Sciatic nerve (tissue), 2 donors: ENCODE measurements at places on chromosomes 2 and 18.

- DNase-seq: no peak
Observed at GRCh38 chr2:191115804-191116203, 35.0 kb downstream of the STAT4 start.

- no peak for DNase-seq
Observed at GRCh38 chr2:238774980-238775509, 72.8 kb upstream of the TWIST2 start.

DNA sequence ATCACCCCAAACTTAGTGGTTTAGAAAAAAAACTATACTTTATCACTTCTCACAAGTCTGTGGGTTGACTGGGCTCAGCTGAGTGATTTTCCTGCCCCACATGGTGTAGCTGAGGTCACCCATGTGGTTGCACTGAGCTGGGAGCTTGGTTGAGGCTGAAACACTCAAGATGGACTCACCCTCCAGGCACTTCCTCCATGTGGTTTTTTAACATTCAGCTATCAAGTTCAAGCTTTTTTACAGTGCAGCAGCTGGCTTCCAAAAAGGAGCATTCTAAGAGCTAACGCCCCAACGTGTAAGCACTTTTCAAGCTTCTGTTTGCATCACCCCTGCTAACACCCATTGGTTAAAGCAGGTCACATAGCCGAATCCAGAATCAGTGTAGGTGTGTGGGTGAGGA lies 105.9 kb upstream of the CREB1 start:
- DNase-seq: no peak

DNA sequence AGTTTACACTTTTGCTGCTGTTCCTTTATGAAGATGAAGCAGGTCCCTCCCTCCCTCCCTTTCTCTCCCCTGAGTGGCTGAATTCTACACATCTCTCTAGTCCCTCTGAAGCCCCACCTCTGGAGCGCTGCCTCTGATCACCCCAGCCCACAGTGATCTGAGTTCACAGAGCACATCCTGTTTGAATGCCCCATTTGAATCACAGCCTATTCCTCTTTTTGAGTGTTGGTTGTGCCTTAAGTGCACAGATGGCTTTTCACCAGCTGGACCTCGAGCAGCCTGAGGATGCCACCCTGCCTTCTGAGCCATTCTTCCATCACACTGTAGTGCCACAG lies 87.1 kb downstream of the ITGB1BP1 start:
- DNase-seq: no peak

GRCh38 chr2:96960153-96960961 lies 26.0 kb downstream of the FAM178B start:
- peak; percentile 97 for DNase-seq

DNA sequence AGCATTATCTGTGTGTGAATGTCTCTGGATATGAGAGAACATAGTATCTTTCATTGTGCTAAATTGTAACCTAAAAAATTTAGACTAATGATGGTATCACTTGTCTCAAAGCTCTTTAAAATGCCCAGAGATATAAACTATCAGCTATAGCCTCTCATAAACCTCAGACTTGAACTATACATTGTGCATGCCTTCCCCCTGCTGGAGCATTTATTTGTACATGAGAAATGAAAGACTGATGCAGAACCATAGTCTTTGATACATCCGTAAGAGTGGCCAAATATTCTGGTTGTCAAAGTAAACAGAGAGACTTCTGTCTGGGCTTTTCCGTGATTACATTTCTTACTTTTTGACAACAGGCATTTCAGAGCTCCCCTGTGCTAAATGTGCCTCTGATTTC lies 71.9 kb upstream of the CCDC68 start:
- no peak for DNase-seq

- DNase-seq: no peak
Observed at GRCh38 chr2:170503971-170504809, 210.9 kb upstream of the SP5 start.

- DNase-seq: no peak
Observed at GRCh38 chr2:126038861-126039260, 617.1 kb upstream of the GYPC start.

- no peak for DNase-seq
Observed at GRCh38 chr2:145957929-145958328, 1438.0 kb upstream of the ZEB2 start.

DNA sequence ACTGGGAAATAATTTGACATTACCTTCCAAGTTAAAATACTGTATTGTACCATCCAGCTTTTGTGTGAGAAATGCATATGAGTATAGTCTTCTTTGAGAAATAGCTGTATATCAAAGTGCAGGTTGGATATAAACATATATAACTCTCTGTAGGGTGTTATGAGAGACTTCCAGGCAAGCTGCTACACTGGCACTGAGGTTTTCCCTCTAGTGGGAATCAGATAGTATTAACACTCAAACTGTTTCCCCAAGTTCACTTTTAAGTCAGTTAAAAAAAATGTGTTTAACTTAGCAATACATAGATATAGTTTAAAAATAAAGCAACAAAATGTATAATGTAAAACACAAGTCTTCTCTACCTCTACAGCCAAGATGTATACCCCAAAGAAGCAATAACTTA lies 368.4 kb upstream of the SLC8A1 start:
- no peak for DNase-seq

DNA sequence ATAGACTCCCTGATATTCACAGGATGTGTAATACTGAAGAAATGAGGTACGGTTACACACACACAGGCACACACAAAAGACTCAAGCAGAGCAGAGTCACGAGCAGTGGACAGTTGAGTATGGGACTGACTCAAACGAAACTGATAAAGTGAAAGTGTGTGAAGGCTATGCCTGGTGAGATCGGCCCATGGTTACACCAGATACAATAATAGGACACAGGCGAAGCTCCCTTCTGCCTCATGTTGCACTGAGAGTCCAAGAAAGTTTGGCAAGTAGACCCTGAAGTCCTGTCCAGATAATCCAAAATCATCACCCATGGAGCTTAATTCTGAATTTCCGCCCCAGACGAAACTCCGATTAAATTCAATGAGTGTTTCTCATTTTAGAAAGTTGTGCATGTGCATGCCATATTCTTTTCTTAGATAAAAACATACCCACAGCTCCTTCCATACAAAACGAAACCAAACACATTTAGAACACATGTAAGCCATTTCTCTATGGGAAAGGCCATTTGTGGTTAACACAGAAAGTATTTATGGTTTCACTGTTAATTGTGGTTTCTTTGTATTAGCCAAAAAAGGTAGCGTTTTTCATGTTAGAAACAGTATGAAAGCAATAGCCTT lies 567.6 kb downstream of the PLCL1 start:
- DNase-seq: no peak

- no peak for DNase-seq
Observed at GRCh38 chr2:64492821-64493220, 31.3 kb upstream of the AFTPH start.

- DNase-seq: no peak
Observed at GRCh38 chr2:132721938-132722337, 51.9 kb upstream of the LYPD1 start.

DNA sequence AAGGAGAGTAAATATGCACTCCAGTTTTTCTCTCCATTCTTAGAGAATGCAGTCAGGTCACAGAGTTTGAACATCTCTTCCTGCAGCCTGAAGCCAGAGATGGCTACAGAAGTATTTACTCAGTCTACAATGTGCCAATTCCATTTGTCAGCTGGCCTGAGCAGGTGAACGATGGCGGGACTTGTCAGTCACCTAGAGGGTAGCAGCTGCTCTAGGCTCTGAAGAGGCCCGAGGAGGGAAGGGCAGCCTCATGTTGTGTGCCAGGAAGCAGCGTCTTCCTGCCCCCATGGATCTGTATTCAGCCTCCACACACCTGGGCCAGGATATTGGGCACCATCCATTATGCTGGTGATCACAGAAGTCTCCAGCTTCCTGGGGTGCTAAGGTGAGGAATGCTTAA lies 316.7 kb upstream of the CHAC2 start:
- no peak for DNase-seq

DNA sequence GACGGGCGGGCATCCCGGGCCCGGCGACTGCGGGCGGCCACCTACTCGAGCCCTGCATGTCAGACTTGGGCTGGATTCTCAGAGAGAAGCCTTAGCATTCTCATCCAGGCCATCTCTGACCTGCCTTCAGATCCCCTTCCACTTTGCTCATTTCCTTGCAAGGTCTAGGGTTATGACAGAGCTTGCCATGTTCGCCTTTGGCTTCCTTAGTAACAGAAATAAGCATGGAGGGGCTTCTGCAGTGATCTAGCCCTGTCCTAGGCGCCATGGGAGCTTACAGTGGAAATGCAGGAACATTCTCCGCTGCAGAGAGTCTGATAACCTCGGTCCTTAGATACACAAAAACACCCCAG lies 632 bp upstream of the ACVR1 start:
- DNase-seq: no peak

DNA sequence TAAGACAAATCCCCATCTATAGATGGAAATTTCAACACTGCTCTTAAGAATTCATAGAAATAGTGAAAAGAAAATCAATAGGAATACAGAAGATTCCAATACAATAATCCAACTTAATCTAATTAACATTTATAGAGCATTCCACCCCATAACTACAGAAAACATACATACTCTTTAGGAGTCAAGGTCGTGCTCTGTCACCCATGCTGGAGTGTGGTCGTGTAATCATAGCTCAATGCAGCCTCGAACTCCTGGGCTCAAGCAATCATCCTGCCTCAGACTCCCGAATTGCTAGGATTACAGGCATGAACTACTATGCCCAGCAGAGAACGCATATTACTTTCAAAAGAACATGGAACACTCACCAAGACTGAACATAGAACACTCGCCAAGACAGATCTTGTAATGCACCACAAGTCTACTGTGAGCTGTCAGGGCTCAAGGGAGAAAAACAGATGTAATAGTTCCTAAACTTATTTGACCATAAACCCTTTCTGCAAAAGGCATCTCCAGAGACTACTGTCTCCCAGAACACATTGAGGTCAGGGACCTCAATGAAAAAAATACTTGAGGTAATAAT lies 14.1 kb downstream of the MEMO1 start:
- no peak for DNase-seq

DNA sequence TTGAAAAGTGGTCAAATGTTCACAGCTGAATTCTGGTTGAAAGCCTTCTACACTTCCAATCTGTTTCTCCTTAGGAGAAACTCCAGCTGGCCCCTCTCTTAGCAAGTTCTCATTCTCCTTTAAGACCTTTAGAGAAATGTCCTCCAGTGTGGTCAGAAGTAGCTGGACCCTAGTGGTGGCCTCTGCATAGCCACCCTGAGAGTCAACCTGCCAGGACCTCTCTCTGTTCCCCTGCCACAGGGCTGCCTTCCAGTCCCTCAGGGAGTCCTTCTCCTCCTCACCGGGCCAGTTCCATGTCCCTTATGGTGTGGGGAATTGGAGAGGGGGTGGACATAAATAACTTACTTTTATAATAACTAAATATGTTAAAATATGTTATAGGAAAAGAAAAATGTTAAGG lies 200.9 kb upstream of the PKDCC start:
- DNase-seq: no peak

GRCh38 chr2:10875126-10875525 lies 36.6 kb upstream of the KCNF1 start:
- DNase-seq: no peak
